ENCODE measurements at places on chromosomes 5 and 9.
A peak's percentile ranks its signal among the peaks of the same experiment; 100 is the strongest.

DNA sequence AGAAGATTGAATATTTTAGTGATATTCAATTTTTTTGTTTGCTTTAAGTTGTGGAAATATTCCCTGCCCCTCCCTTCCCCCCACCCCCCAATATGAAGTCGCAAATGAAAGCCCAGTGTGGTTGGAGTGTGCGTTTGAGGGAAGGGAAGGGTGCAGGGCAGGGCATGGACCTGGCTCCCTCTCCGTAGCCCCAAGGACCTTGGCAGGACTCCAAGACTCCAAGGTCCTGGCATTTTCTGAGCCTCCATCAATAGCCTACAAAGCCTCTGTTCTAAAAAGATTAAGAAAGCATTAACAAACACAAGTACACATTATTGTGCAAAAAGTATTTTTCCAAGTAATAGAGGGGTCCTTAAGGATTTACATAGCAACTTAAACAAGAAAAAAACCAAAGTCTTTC, 38.8 kb upstream of the PTPN3 start:
- DNase-seq, result no peak

DNA sequence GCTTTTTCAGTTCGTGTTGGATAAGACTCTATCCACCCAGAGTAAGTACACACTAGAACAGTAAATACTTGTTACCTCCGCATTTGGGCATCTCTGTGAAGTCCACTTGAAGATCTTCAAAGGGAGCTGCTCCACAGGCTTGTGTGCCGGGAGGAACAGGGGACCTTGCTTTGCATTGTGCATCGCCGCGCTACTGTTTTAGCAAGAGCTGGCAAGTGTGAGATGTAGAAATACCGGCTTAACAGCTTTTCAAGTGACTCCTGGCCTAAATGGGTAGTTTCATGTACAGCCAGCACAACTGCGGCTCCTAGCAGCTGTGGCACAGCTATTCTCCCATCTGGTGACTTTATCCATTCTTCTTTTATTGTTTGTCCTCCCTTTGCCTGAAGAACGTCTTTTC, 8.4 kb upstream of the ZNF354C start:
- no peak for DNase-seq

DNA sequence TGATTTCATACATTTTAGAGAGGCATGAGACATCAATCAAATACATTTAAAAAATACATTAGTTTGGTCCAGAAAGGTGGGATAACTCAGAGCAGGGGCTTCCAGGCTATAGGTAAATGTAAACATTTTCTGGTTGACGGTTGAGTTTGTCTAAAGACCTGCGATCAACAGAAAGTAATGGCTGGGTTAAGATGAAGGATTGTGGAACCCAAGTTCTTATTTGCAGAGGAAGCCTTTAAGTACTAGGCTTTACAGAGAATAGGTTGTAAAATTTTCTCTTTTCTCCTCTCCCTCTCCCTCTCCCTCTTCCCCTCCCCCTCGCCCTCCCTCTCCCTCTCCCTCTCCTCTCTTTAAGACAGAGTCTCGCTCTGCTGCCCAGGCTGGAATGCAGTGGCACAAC, 50.8 kb downstream of the PTTG1 start:
- DNase-seq, result no peak

GRCh38 chr9:19050637-19051591, 1.7 kb downstream of the RRAGA start:
- DNase-seq, result no peak

- no peak for DNase-seq
Observed at GRCh38 chr5:76125888-76126287, 42.7 kb downstream of the SV2C start.

- no peak for DNase-seq
Observed at GRCh38 chr5:74259572-74259971, 381.0 kb downstream of the ENC1 start.

- no peak for DNase-seq
Observed at GRCh38 chr5:149924486-149924885, 20.1 kb downstream of the PDE6A start.

DNA sequence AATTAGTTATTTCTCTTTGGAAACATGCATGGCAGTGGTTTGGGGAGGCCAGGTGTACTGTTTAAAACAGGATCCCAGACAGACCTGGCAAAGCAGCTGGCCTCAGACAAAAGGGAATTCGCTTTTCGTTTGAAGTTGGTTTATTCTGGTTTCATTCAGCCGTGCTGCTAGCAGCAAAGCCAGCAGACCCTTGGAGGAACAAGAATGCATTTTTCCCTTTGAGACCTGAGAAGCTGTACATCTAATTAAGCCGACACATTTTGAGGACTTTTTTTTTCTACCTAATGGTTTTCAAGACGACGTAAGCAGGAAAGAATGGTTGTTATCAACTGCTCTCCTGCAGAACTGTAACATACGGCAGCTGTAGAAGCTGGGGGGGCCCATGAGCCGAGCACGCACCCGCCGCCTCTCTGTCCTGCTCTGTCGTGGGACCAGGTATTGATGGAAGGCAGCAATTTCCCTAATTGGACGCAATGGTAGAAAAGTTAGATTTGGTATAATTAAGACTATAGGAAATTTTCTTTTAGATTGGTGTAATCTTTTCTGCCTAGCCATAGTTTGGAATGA, 13.6 kb downstream of the PLEKHG4B start:
- peak; percentile 54 for DNase-seq

DNA sequence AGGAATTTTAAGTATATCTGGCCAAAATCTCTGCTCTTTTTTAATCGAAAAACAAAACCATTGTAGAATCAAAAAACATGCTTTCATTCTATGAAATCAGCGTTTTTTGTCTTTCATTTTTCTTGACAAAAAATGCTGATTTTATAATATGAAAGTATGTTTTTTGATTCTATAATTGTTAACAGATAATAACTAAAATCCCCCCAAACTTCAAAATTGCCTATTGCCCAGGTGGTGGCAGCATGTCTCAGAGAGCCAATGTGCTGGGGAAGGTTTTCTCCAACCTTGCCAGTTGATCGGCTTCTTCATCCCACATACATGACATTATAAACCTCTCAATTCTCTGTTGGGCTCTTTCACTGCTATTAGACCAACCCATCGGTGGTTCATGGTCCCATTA, 5.1 kb upstream of the SMIM15 start:
- DNase-seq, result no peak

GRCh38 chr5:149240354-149240998, 31.2 kb upstream of the AFAP1L1 start:
- DNase-seq, result no peak

DNA sequence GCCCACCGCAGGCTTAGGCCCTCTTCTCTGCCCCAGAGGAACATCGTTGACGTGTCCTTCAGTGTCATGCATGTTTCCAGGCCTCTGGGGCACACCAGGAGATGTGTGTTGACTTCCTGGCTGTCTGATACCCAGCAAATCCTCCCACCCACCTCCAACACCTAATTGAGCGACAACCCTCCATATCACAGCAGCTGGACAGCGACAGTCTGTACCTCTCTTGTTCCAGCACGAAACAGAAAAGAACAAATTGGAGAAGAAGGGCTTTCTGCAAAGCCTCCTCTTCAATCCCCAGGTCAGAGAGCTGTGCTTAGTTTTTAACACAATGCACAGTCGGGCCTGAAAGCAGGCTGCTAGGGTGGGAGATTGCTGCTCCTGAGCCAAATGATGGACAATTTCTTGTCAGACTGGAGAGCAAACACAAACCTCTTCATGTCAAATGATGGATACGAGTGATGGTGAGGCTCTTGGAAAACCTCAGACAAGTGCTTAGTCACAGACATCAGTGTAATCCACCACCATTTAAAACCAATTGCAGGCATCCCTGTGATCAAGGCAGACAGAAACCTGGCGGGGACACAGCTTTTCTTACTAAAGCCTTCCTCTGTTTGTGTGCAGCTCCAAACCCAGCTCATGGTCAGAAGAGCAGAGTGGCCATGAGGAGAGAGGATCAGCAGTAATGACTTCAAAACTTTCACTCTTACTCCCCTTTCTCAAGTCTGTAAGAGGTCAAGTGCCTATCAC, 110.6 kb downstream of the EBF1 start:
- DNase-seq, result peak; percentile 84

- DNase-seq, result no peak
Observed at GRCh38 chr5:91417219-91417618, 34.1 kb upstream of the ARRDC3 start.

DNA sequence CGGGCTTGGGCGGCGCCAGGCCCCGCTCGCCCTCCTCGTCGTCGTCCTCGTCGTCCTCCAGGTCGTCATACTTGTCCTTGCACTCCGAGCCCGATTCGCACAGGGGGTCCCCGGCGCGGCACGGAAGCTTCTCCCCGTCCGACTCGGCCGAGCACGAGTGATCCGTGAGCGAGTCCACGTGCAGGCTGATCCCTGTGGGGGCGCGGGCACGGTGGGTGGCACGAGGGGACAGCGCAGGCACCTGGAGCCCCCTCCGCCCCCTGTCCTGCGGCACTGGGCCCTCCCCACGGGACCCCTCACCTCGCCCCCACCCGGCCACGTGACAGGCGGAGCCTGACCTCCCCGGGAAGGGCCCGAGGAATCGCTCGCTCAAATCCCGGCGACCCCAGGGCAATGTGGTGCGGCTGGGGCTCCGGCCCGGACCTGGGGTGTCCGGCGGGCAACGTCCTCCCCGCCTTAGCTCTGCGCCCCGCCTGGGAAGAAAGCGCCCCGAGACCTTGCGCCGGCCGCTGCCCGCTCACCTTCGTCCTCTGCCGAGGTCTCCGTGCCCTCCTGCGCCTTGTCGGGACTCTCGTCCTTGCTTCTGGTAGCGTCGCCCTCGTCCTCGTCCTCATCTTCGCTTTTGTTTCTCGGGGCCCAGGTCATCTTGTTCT, 2.5 kb downstream of the IRX2 start:
- DNase-seq, result no peak

DNA sequence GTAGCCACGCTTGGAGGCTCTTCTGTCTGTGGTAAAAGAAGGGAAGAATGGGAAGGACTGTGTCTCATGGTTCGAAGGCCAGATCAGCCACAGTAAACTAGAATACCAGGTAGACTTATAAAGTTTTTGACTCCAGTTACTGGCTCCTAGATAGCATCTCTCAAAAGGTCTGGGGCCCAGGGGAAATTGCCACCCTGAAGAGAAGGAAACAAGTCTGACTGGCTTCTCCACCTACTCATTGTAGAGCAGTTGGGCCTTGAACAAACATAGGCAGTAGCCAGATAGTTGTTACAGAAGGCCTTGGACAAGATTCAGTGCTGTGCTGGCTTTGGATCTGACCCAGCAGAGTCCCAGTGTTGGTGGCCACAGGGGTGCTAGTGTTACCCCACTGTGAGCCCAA, 890.4 kb downstream of the EFNA5 start:
- no peak for DNase-seq

- no peak for DNase-seq
Observed at GRCh38 chr5:112250551-112250950, 168.5 kb downstream of the EPB41L4A start.

DNA sequence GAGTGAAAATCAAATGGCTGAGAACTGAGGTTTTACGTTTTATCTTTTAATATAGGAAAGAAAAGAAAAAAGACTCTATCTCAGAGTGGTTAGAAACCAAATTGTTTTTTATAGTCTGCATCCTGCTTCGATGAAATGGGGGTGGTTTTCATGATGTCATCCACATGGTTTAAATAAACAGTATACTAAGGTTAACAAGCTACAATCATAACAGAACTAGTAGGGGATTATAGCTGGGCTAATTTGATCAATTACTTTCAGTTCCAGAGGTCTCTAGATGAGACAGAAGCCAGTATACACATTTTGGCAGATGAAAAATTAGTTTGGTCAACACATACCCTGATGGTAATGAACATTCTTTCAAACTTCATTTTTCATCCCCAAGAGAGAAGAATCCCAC, 106.3 kb upstream of the SNX2 start:
- DNase-seq, result no peak

DNA sequence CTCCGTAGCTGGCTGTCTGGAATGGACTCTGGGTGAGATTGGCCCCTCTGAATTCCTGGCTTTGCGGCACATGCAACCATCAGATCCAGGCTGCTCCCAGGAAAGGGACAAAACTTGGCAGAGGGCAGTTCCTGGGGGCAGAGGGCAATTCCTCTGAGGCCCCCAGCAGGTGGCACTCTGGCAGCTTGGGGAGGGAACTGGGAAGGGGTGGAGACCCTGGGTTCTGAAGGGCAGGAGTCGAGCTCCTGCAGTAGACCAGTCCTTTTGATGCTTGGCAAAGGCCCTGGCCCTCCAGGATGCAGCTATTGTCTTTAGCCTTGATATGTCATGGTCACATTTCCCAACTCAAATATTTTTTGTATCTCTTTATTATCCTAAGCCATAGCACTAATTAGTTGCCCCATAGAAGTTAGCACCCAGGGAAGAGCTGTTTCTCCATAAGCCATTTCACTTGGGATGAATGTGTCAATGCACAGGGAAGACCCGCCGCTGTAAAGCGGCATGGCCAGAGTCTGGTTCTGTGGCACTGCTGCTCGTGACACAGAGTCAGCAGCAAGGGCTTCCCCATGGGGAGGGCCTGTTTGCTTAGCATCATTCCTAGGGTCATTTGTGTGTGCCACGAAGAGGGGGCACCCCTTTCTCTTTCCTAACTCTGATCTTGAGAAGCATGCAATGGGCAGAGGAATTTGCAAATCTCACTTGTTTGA, 51.2 kb upstream of the CDK20 start:
- no peak for DNase-seq

GRCh38 chr5:176732306-176732705, 78.1 kb upstream of the UNC5A start:
- no peak for DNase-seq

DNA sequence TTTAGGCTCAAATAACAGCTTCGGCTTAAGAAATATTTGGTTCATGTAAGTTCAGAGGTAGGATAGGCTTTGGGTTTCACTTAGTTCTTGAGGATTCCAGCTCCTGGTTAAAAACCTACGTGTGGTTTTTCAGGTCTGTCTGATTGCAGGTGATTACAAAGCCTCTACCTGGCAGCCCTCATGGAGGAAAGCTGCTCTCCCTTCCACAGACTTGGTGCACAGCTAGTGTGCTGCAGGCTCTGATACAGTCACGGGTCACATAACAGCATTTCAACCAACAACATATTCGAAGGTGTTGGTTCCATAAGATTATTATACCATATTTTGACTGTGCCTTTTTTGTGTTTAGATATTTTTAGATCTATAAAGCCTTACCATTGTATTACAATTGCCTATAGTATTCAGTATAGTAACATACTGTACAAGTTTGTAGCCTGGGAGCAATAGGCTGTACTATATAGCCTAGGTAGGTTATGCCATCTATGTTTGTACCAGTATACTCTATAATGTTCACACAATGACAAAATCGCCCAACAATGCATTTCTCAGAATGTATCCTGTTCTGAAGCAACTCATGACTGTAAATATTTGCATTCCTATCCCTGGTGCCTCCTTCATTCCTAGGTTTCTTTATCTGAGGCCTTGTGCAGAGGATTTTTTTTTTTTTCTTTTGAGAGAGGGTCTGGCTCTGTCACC, 8.0 kb upstream of the DCP2 start:
- no peak for DNase-seq

DNA sequence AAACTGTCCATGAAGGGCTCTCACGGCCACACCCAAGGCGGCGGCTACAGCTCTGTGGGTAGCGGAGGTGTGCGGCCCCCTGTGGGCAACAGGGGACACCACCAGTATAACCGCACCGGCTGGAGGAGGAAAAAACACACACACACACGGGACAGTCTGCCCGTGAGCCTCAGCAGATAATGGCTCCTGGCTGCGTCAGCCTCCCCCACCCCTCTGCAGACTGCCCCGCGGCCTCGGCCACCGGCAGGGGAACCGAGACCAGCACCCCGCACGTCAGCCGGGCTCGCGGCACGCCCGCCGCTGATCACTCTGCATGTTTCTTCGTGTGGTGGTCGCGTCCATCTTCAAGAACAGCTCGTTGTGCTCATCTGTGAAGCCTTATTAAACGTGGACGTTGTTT, 41.5 kb downstream of the TENT4A start:
- DNase-seq, result no peak

- DNase-seq, result no peak
Observed at GRCh38 chr5:91245871-91246270, 137.2 kb downstream of the ARRDC3 start.

- no peak for DNase-seq
Observed at GRCh38 chr5:136012041-136012804, 16.6 kb upstream of the TGFBI start.
